Heart right ventricle (tissue), 16 donors: ENCODE measurements at places on chromosomes 6 and 20. TPM values are rescaled to one million over a fixed set of nuclear protein-coding genes. Genes with fewer than 3 reads are reported as not detected.

DNA sequence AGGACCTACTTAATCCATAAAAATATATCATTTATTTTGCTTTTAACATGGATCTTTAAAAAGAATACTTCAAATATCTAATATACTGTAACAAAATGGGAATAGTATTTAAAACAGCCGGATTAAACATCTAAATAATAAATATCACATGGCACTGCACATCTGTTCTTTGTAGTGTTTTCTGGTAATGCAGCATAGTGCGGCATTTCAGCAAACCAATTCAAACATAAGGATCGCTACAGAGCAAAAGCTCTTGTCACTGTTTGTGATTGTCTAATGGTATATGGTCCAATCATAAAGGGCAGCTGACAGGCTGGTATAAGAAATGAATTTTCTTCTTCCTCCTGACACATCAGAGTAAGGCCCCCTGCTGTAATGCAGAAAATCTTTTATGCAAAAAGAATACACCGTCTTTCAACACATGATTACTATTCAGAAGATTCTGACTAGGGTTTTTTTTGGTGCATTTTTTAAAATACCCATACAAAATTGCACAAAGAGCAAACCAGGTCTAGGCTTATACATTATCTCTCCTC lies 40.0 kb upstream of the POU3F2 start:
- H3K4me3 ChIP-seq, result no peak overlapping the region
- H3K36me3 ChIP-seq, result no peaks in the 10 kb centered on the region
- peaks cover 20% of the 10 kb centered on the region for H3K27me3 ChIP-seq
- no peak overlapping the region for H3K27ac ChIP-seq

- peaks cover 5% of the 10 kb centered on the region for H3K4me1 ChIP-seq
- H3K27me3 ChIP-seq, result no peaks in the 10 kb centered on the region
These were observed 35.8 kb downstream of the GRIK2 start for GRCh38 chr6:101429270-101429669.

DNA sequence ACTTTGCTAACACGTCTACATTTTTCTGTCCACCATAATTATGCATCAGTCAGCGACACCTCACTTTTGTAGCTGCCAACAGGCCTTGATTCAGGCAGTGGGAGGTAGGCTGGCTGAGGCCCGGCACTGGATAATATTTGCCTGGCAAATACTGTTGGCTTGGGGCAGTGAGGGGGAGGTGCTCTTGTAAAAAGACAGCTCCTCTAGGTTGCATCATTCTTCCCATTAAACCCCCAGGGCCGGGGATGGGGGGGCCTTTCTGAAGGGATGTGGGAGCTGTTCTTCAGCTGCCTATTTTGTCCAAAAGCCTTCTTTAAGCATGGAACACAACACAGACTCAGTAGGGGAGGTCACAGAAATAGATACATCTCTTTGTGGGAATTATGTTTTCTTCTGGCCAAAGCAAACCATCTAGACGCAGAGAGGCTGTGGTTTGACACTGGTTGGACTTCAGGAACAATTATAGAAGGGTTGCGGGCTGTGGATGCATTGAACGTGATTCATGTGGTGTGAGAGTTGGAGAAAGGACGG lies 338.3 kb upstream of the NT5E start:
- no peaks in the 10 kb centered on the region for H3K27me3 ChIP-seq
- DNase-seq, result no peak
- H3K36me3 ChIP-seq, result no peaks in the 10 kb centered on the region
- no peak overlapping the region for H3K27ac ChIP-seq

- H3K4me1 ChIP-seq, result no peaks in the 10 kb centered on the region
- DNase-seq, result no peak
- no peaks in the 10 kb centered on the region for H3K27me3 ChIP-seq
- no peak overlapping the region for H3K27ac ChIP-seq
- no peak overlapping the region for H3K4me3 ChIP-seq
These were observed 135.1 kb downstream of the FAM83B start for GRCh38 chr6:54981647-54982046.

GRCh38 chr6:96683819-96684528 lies 121.0 kb downstream of the FHL5 start:
- no peaks in the 10 kb centered on the region for H3K4me1 ChIP-seq
- DNase-seq, result no peak
- no peak overlapping the region for H3K4me3 ChIP-seq
- H3K27ac ChIP-seq, result no peak overlapping the region

The PGC gene
- total RNA-seq, result not detected

- no peaks in the 10 kb centered on the region for H3K27me3 ChIP-seq
- no peak overlapping the region for H3K27ac ChIP-seq
- H3K4me3 ChIP-seq, result no peak overlapping the region
- DNase-seq, result no peak
These were observed 374.4 kb downstream of the UTRN start for GRCh38 chr6:144659202-144660182.
